ENCODE measurements at places on chromosomes 6 and 20.

- no peak for DNase-seq
These were observed 245.2 kb downstream of the ADGRB3 start for GRCh38 chr6:68880050-68880813.

GRCh38 chr20:23326774-23327173, 23.8 kb upstream of the NXT1 start:
- DNase-seq, result no peak

DNA sequence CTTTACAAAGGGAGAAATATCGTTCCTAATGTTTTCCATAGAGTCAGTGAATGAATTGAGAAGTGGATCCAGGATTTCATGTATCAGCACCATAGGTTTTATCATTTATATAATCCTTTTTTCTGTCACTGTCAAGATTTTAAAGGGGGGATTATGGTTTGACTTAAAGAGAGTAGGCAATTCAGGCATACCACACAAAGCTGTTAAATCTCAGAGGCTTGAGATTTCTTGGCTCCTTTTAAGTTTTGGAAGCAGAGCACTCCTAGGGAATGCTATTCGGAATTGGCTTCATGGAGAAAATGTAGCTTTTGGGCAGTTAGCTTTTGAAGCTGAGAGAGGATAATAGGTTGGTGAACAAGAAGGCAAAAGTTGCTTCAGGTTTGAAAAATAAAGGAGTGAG, 274.7 kb downstream of the SOX4 start:
- DNase-seq, result no peak

DNA sequence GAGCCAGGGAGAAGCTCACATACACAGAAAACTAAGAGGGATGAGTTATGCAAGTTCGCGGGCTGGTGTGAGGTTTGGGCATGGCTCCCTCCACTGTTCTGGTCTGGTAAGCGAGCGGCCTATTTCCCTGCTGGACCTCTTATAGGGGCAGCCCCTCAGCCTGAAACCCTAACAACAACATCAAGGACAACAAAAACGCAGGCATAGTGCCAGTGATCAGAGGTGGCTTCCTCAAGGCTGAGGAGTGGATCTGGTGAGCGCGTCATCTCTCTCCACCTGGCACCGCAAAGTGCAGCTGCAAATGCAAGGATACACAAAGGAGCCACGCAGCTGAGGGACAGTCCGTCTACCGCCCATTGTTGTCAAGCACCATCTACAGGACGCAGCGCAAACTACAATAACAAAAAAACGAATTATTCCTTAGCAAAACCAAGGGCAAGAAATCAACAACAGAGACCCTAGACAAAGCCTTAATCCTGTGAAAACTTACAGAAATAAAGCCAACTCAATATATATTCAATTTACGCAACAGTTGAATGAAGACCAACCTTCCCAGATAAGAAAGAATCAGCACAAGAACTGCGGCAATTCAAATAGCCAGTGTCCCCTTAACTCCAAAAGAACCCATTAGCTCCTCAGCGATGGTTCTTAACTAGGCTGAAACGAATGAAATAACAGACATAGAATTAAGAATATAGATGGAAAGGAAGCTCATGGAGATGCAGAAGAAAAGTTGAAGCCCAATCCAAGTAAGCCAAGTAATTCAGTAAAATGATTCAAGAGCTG, 9.2 kb upstream of the DEFB110 start:
- DNase-seq, result peak; percentile 1

GRCh38 chr20:55166063-55166462, 690.7 kb downstream of the DOK5 start:
- no peak for DNase-seq

DNA sequence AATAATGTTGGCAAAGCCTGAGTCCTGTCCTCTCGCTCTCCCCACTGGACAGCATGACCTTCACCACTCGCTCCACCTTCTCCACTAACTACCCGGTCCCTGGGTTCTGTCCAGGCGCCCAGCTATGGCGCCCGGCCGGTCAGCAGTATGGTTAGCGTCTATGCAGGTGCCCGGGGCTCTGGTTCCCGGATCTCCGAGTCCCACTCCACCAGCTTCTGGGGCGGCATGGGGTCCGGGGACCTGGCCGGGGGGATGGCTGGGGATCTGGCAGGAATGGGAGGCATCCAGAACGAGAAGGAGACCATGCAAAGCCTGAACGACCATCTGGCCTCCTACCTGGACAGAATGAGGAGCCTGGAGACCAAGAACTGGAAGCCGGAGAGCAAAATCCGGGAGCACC, 20.5 kb downstream of the RNF114 start:
- no peak for DNase-seq

GRCh38 chr20:774016-774659, 5.8 kb upstream of the SLC52A3 start:
- no peak for DNase-seq

DNA sequence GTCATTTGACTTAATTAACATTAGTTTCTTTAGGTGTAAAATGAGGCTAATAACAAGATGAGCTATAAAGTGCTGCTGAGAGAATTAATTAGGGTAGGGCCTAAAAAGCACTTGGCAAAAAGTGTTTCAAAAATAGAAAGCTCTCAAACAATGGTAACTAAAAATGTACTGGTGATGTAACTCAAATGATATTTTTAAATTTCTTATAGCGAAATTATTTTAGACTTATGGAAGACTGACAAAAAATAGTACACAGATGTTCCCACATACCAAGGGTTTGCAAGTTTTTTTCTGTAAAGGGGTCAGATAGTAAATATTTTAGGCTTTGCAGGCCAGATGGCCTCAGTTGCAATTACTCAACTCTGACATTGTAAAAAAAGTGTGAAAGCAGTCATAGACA, 190.7 kb upstream of the UFL1 start:
- DNase-seq, result no peak

GRCh38 chr20:22312744-22313346, 271.5 kb downstream of the FOXA2 start:
- DNase-seq, result peak; percentile 40

- DNase-seq, result peak; percentile 59
These were observed 430.3 kb upstream of the SOX4 start for GRCh38 chr6:21163110-21163837.

- DNase-seq, result peak; percentile 54
These were observed 151.1 kb upstream of the B3GAT2 start for GRCh38 chr6:71107911-71108420.

GRCh38 chr6:110357664-110358552, at the start of gene METTL24:
Gene METTL24, minus strand, starts transcription at chr6:110358349. Its CDS starts 77 bp downstream, at chr6:110358272.
- no peak for DNase-seq

- DNase-seq, result no peak
These were observed 1.6 kb upstream of the ADIG start for GRCh38 chr20:38579219-38579910.

- no peak for DNase-seq
These were observed 2.0 kb downstream of the ECT2L start for GRCh38 chr6:138797806-138798446.

- DNase-seq, result no peak
These were observed 72.3 kb downstream of the RNGTT start for GRCh38 chr6:88890860-88891845.

DNA sequence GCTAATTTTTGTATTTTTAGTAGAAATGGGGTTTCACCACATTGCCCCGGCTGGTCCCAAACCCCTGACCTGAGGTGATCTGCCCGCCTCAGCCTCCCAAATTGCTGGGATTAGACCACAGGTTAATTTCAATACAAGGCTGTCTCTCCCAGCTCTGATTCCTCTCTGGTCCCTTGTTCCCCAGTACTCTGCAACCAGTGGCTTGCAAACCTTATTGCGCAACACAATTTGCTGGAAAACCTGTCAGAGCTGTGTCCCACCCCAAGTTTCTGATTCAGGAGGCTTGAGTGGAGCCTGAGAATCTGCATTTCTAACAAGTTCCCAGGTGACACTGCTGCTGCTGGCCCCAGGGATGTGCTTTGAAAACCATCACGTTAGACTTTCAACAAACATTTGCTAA, 96.2 kb upstream of the SRSF6 start:
- DNase-seq, result no peak

GRCh38 chr20:50969435-50969834, 10.8 kb downstream of the MOCS3 start:
- no peak for DNase-seq

- DNase-seq, result no peak
These were observed 229.6 kb downstream of the LY86 start for GRCh38 chr6:6818078-6818639.

DNA sequence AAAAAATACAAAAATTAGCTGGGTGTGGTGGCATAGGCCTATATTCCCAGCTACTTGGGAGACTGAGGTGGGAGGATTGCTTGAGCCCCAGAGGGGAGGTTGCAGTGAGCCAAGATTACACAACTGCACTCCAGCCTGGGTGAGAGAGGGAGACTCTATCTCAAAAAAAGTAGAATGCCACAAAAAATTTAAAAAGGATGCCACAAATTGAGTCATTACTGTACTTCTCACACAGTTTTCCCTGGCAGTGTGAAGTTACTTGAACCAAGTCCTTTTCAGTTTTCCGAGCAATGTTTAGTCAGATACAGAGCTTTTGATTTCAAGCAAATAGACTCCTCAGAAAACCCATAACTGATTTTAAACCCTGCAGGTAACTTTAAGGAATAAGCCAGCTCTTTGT, 53.3 kb downstream of the TNFRSF21 start:
- peak; percentile 48 for DNase-seq

- DNase-seq, result peak; percentile 51
These were observed 32.5 kb upstream of the NT5E start for GRCh38 chr6:85417336-85417735.

DNA sequence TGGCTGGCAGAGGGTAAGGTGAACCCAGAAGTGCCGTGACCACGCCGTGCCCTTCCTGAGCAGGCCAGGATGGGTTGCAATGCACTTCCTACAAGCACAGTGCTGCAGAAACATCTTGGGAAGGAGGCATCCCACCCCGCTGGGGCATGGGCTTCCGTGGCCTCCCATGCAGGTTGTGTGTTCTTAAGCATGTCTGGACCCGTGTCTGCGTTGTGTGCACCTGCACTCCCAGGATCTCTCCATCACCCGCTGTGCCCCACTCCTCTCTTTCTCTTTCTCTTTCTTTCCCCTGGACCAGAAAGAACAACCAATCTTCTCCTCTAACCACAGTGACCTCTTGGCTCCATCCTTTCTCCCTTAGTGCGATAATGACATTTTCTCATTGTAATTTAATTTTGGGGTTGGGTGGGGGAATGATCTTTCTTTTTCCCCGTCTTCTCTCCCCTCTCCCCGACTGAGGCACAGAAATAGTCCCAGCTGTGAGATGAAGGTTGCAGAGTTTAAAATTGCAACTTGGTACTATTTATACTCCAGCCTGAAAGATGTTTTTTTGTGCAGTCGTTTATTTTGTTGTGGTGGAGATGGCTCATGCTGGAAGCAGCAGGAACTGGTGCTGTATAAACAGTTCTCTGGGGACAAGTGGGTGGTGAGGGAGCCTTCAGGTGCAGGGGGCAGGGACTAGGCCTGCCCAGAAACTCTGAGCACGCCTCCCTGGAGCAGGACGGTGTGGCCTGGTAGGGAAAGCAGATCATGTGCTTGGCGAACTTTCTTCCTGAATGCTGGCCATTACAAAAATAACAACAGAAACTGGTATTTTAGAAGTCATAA, 20.5 kb downstream of the BCAS4 start:
- DNase-seq, result peak; percentile 48

- DNase-seq, result no peak
These were observed 10.6 kb upstream of the TTPAL start for GRCh38 chr20:44465001-44465560.

GRCh38 chr6:159715166-159715565, 12.1 kb upstream of the WTAP start:
- no peak for DNase-seq

DNA sequence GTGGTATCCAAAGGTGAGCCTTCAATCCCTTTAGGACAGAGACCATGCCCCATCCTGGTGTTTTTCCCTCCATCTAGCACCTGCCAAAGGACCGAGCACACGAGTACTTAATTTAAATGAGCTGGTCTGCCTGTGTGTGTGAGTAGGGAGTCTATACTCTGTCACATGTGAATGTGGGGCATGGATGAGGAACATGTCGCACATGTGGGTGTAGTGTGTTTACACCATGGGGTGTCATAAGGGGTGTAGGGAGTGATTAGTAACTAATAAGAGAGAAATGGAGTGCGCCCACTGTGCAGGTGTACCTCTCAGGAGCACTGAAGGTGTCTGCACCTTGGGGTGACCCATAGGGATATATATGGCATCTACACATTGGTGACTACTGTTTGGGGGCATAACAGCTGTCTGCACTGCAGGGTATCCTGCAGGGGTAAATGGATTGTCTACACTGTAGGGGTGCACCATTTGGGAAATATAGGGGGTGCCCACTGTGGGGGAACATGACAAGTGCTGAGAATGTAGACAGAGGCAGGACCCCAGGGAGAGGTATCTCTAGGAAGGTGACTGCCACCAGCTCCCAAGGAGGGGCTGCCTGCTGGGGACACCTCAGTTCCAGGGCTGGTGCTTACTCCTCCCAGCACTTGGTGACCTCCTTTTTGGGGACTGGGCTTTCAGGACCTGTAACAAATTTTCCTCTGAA, 53.5 kb downstream of the EBF4 start:
- no peak for DNase-seq

Data from AG10803 (cell line).